ENCODE measurements at places on chromosomes 2 and 18.

DNA sequence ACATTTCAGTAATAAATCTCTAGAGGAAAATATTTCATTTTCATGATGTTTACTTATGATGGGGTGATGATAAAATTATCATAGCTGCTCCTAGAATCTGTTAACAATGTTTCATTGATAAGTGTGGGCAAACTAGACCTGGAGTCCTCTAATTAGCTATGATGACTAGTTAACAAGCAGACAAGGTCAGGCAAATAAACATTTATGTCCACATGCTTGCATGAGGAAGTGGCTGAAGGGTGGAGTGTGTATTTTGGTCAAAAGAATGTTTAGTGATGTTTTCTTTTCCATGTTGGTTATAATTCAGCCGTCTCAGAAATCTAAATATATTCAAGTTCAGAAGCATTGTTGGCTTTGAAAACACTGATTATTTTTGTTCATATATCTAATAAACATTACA is 99.9 kb upstream of the FN1 start:
- DNase-seq, result no peak

GRCh38 chr18:70363861-70364260 is 75.0 kb downstream of the SOCS6 start:
- no peak for DNase-seq

- no peak for DNase-seq
Observed at GRCh38 chr2:182887093-182887492, 20.7 kb upstream of the FRZB start.

GRCh38 chr2:221389904-221390303 is 182.2 kb downstream of the EPHA4 start:
- no peak for DNase-seq

- DNase-seq, result no peak
Observed at GRCh38 chr2:242043538-242044312, 174.2 kb downstream of the RTP5 start.

DNA sequence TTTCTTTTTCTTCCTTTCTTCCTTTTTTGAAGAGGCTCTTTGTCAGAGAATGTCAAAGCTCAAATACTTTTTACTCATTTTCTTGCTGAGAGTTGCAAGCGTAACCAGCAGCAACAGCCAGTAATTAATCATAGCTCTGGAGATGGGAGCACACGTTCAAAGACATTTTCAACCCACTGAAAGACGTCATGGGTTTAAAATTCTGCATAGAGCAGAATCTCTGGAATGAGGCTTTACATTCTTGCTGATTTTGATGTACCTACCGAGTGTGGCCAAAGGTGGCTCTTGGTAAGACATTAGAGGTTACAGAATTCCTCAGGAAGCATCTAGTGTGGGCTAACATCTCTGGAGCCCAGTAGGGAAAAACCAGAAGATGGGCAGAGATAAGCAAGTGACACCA is 292.5 kb downstream of the MTX2 start:
- no peak for DNase-seq

DNA sequence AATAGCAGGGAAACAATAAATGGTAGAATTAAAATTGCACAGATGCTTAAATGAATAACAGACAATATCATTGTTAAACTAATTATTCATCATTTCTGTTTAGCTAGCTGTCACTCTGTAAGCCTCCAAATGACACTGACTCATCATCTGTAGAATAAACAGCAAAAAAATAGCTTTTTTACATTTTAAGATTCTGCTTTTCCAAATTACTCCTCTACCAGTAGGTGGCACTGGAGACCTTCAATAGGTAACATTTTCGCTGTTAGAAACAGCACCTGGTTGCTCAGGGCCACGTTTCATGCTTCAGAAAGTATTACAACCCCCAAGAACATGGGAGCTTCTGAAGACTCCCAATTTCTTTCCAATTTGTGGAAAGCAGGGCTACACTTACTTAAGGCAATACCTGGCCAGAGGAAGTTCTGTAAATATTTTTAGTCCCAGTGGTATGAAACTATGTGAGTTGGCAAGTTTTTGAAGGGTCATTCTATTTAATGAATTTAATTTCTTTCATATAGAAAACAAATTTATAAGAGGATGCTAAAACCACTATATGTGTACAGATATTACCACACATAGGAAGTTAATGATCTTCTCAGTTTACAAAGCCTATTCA is 45.4 kb downstream of the TTN start:
- DNase-seq, result no peak
